ENCODE measurements at places on chromosomes 11 and 22. TPM values are rescaled to one million over a fixed set of nuclear protein-coding genes. Genes with fewer than 3 reads are reported as not detected.

OR10G7 gene
- not detected for total RNA-seq

DNA sequence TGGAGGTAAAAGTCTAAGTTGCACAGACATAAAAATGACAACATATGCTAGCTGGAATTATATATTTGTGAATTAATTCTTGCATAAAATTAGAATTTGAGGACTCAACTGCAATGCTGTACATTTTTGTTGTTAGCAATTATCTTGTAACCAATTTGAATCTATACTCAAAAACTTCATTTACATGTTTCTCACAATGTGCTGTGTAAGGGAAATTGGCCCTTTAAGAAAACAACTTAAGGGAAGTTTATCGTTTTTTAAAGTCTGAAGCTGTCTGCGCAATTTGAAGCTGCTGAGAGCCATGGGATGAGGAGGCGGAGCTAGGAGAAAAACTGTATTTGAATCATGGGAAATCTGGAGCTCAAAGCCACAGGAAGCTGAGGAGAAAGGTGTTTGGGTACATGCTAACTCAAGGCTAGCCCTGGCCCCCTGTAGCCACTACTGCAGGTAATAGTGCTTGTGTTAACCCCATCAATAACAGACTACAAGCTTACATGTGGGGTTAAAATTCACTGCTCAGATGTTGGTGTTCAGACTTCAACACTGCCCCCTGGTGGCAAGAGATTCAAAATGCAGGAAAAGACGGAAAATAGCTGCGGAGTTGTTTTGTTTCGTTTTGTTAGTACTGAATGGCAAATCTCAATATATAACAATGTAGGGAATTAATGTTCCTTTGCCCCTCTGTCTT, 126.1 kb downstream of the BRD1 start:
- DNase-seq, result no peak
- peaks cover 14% of the 10 kb centered on the region for H3K4me1 ChIP-seq
- peaks cover 11% of the 10 kb centered on the region for H3K27me3 ChIP-seq
- H3K36me3 ChIP-seq, result no peaks in the 10 kb centered on the region
- no peak overlapping the region for H3K27ac ChIP-seq

CD3D gene
- not detected for total RNA-seq

KRTAP5-5 gene
- not detected for total RNA-seq

- H3K27me3 ChIP-seq, result no peaks in the 10 kb centered on the region
- H3K4me1 ChIP-seq, result peaks cover 9% of the 10 kb centered on the region
- peaks cover 10% of the 10 kb centered on the region for H3K36me3 ChIP-seq
- H3K4me3 ChIP-seq, result no peak overlapping the region
- H3K27ac ChIP-seq, result no peak overlapping the region
Observed at GRCh38 chr11:79412761-79413160, 28.1 kb downstream of the TENM4 start.
